ENCODE measurements at places on chromosomes 4 and X.

DNA sequence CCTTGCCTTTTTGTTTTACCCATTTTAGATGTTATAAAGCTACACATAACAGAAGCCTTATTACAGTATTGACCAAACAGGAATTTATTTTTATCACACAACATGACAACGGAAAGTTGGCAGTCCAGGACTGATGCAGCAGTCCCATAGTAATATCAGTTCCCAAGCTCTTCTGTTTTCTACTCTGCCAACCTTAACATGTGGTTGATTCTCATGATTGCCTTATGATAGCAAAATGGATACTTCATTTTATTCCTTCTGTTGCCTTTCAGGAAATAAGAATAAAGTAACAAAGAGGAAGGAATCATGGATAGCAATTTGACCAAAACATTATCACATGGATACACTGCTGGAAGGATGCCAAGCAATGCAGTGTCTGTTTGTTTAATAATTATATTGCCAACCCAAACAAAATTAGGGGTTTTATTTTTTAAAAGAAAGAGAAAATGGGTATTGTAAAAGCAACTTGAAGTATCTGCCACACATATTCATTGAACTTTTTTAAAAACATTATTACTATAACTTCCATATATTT, 275.7 kb downstream of the STPG2 start:
- DNase-seq = no peak

DNA sequence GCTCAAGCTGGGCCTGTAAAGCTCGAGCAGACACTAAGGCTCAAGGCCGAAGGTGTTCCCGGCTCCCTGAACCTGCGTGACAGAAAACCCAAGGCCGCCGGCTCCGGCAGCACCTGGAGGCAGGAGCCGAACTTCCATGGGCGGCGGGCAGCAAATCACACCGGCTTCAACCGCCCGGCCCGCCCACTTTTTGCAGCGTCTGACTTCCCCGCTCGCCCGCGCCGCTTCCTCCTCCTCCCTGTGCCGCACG, 940 bp upstream of the NSD2 start:
- peak; percentile 93 for DNase-seq

DNA sequence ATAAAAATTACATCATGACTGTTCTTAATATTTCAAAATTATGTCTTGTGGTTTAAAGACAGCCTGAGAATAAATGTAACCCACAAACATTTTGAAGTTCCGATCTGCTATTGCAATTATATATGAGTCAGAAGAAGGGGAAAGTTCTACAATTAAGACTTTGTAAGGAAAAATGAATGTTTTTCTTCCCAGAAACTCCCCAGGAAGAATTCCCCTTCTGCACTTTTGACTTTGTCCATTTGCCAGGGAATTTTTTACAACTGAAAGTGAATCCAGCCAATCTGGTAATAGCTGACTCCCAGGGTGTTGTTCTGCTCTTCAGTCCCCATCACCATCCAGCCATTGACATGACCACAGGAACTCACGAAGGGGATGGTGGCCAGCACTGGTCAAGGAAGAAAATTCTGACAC, 61.6 kb upstream of the NOCT start:
- no peak for DNase-seq

- DNase-seq = no peak
Observed at GRCh38 chrX:68083510-68083909, 349.8 kb downstream of the OPHN1 start.

DNA sequence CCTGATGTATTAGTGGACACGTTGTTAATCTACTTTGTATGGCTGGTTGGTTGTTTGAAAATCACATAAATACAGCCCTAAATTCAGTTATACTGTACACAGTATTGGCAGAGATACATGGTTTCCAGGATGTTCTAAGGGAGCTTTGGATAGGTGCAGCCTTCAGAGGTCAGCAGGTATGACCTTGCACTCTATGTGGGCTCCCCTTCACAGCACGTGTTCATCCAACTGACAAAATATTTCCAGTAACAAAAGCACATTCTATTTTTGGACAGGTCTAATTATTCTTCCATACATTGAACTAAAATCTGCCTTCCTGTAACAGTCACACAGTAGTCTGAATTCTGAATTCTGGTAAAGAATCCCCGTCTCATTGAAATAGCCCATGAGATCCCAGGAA, 92.8 kb upstream of the RAPGEF2 start:
- no peak for DNase-seq

DNA sequence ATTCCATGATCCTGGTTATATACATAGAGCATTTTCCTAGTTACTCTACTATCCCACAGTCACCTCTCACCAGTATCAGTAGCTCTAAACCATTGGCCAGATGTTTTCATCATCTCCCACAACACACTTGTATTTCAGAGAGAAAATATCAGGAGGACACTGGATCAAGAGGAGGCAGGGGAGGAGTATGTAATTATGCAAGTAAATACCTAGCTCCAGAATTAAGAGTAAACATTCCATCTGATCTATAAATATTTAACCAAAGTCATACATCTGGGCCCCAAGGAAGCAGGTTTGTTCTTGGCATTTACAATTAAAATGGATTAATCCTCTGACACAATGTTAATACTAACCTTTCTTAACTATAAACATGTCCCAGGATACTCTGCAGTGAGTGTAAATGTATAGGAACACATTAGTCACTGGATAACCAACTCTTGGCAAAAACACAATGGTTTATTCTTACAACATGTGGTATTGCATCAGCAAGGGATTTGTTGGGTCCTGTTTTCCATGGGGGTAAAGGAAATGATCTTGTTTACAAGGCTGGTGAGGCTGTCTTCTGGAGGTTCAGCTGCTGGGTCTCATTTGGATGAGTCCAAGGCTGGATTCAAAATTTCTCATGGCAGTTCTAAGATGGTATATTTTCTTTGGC, 170.1 kb downstream of the ATG4A start:
- DNase-seq = no peak

DNA sequence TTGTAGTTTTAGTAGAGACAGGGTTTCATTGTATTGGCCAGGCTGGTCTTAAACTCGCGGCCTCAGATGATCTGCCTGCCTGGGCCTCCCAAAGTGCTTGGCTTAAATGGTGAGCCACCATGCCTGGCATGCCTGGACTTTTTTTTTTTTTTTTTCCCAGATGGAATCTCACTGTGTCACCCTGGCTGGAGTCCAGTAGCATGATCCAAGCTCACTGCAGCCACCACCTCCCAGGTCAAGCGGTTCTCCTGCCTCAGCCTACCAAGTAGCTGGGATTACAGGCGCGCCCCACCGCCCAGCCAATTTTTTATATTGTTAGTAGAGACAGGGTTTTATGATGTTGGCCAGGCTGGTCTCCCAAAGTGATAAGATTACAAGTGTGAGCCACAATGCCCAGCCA, 8.4 kb downstream of the UBE2K start:
- DNase-seq = no peak

GRCh38 chr4:150045410-150045809, 32.8 kb upstream of the DCLK2 start:
- no peak for DNase-seq

DNA sequence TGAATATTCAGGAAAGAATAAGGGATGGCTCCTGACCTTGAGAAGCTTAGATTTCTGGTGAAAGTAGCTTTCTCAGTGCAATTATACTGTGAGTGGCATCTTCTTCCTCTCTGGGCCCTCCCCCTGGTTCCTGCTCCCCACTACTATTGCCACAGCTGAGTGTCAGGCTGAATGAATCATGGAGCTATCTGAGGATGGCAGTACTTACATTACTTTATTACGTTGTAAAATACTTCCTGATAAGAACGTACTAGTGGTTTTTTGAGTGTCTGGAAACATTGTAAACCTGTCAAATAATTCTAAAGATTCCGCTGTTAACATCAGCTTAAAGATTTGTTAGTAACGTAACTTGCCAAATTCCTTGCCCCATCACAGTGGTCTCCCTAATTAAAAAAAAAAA, 36.2 kb downstream of the ARHGAP10 start:
- DNase-seq = no peak

GRCh38 chr4:128810331-128810870, 901 bp downstream of the JADE1 start:
- DNase-seq = peak; percentile 23

DNA sequence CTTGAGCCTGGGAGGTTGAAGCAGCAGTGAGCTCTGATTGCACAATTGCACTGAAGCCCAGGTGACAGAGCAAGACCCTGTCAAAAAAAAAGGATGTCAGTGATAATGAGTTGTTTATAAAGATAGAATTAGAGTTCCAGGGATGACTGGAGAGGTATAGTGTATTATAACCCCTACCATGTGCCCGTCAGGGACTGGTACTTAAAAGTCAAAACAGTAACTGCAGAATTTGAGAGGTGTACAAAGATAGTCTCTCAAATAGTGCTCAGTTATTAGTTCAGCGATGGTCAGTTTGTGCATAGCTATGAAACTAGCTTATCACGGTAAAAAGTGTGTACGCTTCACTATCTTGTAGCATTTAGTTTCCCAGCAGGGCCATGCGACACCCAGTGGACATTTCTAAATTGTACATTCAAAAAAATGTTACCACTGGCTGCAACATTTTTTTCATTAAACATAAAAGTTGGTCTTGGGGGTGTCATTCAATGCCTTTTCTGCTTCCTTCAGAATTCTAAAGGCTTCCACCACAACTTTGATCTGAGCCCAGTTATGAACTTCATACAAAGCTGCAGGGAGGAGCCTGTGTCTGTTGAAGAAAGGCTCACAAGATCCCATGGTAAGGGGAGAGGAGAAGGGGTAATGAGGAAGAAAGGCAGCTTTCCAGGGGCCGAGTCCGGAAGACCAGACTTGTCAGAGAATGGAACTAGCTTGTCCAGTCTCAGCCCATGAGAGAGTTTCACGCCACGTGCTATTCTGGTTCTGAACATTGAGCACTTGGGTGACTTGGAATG, 9.2 kb upstream of the GYG2 start:
- no peak for DNase-seq

DNA sequence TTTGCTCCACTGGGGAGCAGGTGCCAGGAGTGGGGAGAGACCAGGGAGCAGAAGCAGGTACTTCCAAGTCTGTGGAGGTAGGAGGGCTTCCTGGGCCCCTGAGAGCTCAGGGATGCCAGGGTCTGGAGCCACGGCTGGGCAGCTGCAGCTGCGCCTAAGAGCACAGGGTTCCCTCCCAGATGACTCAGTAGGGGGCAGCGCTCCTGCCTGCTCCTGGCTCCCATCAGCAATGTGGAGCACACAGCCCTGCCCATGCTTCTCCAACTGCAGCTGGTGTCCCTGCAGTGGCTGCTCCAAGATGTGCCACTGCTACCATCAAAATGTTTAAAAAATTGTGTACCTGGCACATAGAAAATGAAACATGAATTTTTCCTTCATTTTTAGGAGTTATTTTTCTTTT, 1028.2 kb downstream of the PCDH7 start:
- DNase-seq = no peak

GRCh38 chrX:13053171-13053570, 8.8 kb upstream of the FAM9C start:
- no peak for DNase-seq

GRCh38 chr4:183897193-183897592, 7.9 kb upstream of the STOX2 start:
- DNase-seq = no peak

GRCh38 chr4:41815473-41815872, 66.9 kb upstream of the PHOX2B start:
- no peak for DNase-seq

DNA sequence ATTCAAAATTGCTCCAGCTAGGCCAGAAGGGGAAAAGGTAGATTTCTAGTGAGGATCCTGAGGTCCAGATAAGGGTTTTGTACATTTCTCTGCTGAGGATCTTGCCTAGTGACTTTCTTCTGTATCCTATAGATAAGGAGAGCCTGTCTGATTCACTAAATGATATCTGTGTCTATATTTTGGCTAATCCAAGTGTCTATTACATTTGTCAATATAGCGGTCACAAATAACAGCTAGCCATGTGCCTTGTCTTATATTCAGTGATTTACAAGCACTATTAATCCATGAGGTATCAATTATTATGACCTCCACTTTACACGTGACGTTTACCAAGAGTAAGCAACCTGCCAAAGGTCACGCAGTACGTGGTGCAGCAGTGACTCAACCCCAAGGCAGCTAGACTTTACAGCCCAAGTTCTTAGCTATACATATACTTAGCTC, 41.6 kb downstream of the TMEM165 start:
- no peak for DNase-seq

DNA sequence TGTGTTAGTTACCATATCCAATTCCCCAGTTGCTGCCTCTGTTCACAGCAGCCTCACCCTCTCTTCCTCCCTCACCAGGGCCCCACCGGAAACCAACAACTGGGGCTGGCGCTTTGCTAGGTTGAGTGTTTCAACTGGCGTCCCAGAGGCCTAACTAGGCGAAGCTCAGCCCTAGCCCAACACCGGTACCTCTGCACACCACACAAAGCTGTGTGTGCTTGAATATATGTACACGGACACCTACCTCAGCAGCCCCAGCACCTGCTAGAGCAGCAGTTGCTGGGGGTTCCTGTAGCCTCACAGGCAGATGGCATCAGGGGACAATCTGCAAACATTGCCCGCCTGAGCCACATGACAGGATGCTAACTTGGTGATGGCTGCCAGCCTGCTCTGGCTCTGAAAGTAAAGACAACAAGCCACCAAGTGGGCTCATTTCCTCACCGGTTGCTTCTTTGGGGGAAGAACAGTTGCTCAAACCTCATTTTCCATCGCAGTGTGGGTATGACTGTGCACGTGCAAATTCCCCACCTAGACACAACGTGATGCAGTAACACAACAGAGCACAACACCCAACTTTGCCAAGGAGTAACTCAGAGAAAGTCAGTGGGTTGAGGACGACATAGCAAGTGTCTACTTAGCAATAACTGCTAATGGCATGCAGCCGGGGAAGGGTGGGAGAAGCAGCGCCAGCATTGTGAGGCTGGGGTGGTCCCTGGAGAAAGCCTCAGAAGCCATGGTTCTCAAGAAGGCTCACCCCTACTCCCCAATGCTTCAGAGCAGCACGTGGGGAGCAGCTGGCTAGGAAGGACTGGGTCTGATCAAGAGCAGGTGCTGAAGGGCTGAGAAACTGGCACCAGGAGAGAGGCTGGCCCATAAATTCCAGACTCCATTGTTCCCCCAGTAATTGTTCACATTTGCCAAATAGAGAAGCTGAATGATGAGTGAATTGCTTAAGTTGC, 139.5 kb downstream of the SH3KBP1 start:
- DNase-seq = no peak

All from posterior cingulate gyrus (tissue), 11 donors.